Left ventricle myocardium inferior (tissue), 1 donor: ENCODE measurements at places on chromosomes 3 and 15.

GRCh38 chr15:69740684-69741083 lies 288.1 kb downstream of the RPLP1 start:
- DNase-seq, result no peak

- DNase-seq, result no peak
Observed at GRCh38 chr3:193704431-193704830, 111.4 kb downstream of the OPA1 start.

DNA sequence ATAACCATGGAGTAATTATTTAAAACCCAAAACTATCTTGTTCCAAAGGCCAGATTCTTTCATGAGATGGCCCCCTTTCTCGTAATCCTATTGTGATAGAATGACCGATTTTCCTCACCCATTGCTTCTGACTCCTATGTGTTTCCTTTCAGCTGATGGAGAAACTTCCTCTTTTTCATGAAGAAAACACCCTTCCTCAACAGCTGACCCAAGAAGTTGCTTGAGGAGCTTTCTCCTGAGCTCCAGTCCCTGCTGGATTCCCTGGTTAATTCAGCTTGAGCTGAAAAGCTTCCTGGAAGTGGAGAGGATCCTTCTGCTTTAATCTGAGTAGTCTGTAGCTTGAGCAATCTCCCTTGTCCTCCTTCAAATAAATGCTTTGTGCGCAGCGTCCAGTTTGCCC lies 75.0 kb downstream of the BFSP2 start:
- no peak for DNase-seq

DNA sequence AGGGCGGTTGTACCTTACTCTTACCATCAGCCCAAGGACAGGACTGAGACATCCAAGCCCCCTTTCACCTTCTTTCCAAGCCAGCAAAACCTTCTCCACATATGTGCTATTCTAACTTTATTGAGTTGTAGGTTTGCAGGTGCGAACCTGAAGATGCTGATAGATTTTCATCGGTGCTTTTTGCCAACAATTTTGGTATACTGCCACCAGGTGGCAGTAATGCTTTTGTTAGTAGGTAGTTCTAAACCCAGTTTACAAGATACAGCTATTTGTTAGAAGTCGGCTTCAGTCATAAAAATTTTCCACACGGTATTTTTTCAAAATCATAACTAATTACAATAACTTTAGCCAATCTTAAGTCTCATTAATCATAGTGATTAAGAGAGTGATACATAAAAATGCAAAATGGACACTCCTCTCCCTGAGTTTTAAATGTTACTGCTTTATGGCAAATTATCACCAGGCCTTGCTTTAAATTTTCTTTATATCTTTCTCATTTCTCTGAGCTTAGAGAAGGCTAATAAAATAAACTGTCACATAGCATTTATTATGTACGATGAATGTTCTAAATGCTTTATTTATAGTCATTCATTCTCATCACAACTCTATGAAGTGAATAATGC lies 636 bp downstream of the TBC1D21 start:
- DNase-seq, result no peak

- DNase-seq, result no peak
Observed at GRCh38 chr3:7393944-7394605, 533.2 kb downstream of the GRM7 start.

DNA sequence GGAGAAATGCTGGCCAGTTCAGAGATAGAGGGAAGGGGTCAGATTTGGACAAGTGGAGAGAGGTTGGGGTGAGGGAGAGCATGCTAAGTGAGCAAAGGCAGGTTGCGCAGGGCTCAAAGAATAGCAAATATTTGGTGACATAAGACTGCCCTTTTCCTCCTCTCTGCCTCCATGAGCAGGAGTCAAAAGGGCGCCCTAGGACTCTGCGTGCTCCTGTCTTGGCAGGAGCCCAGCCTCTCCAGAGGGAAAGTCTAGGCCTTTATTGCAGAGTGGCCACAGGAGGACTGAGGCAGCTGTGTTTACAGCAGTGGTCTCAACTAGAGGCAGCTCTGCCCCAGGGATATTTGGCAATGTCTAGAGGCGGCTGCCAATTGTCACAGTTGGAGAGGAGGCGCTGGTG lies 165.6 kb downstream of the FAM43A start:
- DNase-seq, result no peak
